ENCODE measurements at places on chromosomes 11 and 22.

DNA sequence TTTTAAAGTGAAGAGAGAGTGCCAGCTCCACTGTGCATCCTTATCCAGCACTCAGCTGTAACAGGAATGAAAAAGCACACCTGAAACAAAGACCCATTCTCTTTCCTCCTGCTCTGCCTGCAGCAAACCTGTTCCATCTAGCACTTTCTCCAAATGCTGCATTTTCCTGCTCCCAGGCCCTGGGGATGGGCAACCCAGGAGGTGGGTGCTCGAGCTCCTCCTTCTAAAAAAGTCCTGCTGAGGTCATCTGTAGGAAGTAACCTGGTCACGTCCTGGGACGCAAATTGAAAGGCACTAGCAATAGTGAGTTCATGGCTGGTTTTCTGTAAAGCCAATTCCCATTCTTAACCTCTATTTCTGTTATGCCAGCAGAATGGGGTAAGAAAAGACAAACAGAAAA lies 173.7 kb downstream of the MAML2 start:
- DNase-seq = no peak

DNA sequence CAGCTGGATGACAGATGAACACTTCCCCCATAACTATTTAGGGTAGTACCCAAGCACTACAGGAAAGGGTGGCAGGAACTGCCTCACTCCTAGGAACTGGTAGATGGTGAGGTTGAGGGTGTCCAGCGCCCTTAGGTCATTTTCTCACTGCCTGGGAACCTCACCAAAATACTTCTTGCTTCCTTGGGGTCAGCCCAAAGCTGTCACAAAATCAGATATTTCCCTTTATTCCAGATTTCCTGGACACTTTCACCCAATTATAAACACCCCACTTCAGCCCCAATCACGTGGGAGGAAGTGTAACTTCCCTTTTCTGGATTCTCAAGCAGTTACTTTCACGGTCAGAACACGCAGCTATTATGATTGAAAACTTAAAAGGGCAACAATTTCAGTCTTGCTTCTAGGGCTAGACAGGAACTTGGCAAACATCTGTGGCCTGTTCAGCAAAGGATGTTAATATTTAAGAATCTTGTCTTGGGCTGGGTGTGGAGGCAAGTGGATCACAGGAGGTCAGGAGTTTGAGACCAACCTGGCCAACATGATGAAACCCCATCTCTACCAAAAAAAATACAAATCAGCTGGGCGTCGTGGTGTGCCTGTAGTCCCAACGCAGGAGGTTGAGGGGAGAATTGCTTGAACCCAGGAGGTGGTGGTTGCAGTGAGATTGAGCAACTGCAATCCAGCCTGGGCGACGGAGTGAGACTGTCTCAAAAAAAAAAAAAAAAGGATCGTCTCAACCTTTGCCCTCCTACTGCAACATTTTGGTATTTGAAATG lies 4.0 kb downstream of the FTH1 start:
- DNase-seq = peak; percentile 60

GRCh38 chr11:8080674-8081590 lies at the start of gene TUB:
TSS of gene TUB (plus strand) at chr11:8081211. CDS start at chr11:8081511, 300 bp downstream.
- DNase-seq = no peak

DNA sequence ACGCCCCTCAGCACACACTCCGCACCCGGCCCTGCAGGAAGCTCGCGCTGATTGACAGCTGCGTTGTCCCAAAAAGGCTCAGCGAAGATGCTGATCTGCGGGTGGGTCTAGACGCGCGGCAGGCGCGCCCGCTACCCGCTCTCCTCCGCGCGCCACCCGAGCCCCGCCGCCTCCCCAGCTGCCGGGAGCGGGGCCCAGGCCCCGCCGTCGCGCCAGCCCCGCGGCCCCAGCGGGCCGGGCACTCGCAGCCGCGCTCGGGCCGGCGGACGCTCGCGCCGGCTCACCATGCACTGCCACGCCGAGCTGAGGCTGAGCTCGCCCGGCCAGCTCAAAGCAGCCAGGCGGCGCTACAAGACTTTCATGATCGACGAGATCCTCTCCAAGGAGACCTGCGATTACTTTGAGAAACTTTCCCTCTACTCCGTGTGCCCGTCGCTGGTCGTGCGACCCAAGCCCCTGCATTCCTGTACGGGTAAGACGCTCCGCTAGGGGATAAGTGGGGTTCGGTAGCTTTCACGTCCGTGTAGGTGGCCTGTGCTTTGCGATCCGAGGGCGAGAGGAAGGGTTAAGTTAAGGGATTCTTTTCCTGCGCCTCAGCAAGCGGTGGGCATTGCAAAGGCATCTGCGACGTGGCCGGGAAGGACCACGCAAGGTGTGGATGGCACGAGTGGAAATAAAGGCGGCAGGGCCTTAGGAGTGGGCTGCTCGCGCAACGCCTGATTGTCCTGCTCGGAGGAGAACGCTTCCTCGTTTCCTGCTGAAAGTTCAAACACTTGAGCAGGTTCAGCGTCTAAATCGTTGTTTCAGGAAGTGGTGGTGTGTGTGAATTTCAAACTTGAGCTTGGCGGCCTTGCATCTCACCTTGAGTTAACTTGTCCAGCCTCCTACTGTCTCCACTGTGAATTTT lies at the start of gene BARX2:
Gene BARX2 (plus strand): TSS at position 98 of the 907 bp plus-strand sequence. CDS start 188 bp downstream, at position 286.
- DNase-seq = peak; percentile 35

DNA sequence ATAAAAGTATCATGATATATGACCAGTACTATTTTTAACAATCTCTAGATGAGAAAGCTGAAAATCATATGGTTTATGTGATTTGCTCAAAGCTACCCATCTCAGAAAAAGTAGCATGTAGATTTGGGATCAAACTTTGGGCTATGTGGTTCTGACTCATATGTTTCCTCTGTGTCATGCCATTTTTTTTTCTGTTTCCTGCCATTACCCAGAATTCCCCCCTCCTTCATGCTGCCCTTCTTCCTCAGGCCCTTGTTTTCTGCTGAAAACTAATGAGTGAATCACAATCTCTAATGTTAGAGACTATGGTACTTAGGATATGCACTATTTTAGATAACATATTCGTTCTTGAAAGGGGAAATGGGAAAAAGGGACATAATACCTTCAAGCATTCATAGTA lies 80.7 kb downstream of the JRKL start:
- DNase-seq = no peak

GRCh38 chr11:121590772-121591404 lies 138.1 kb upstream of the SORL1-AS1 start:
- no peak for DNase-seq

DNA sequence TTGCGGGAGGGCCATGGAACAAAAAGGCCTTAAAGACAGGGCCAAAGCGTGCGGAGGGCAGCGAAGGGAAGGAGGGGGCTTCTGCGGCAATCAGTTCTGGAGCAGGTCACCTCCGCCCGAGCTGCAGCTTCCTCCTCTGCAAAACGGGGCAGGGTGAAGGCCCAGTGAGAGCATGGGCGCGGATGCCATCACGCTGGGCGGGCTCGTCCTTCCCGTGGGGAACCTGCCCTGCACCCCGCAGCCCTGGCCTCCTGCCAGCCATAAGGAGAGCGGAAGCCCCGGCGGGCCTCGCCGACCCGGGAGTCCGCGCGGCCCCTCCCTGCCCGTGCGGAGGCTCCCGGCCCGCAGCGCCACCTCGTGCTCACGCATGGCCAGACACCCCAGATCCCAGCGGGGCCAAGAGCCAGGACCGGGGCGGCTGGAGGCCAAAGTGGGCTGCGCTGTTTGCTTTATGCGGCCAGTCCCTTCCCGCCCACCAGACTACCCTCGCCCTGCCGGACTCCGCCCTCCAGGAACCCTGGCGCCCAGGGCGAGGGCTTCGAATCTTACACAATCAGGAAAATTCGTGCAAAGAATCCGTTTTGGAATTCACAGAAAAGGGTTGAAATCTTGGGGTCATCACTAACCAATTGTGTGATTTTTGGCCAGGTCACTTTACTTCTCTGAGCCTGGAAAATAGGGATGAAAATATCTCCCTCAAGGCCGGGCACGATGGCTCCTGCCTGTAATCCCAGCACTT lies 16.1 kb downstream of the TSKU start:
- DNase-seq = peak; percentile 53

DNA sequence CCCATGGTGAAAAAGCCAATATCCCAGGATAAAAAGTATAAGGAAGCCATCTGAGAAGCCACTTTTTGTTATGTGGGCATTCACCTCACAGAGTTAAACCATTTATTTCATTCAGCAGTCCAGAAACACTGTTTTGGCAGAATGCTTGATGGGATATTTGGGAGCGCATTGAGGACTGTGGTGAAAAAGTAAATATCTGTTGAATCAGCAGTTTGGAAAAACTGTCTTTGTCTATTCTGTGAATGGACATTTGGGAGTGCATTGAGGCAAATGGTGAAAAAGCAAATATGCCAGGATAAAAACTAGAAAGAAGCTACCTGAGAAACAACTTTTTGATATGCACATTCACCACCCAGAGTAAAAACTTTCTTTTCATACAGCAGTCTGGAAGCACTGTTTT lies 276.2 kb upstream of the TRIM48 start:
- DNase-seq = no peak

DNA sequence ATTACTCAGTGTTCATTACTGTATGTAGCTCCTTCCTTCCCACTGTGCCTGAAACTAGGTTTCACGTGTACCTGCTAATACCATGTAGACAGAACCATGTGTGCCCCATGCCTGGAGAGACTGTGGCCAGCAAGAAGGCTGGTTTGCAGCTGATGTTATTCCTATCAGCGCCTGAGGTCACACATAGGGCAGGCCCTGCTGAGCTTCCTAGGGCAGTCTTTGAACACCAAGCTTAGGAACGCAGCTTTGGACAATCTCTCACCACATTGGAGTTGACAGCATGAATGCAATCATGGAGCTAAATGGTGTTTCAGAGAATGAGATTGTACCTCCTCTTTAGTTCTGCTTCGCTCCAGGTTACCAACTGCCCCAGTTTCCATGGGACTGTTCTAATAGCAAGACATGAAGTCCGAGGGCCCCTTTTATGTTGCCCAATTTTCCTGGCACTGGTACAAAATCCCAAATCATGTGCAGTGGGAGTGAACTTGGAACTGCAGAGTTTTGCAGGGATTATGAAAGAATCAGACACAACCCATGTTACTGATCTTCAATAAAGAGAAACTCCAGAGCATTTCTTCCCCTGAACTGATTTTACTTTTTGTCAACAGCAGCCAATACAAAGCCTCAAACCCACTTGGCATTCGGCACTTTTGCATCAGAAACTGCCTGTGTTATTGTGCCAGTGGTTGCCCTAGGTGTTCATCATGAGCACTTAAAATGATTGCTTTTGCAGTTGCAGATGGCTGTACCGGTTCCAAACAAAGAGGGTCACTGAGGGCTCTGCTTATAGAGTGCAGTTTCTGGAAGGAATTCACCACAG lies 154.2 kb upstream of the TTC12 start:
- no peak for DNase-seq

DNA sequence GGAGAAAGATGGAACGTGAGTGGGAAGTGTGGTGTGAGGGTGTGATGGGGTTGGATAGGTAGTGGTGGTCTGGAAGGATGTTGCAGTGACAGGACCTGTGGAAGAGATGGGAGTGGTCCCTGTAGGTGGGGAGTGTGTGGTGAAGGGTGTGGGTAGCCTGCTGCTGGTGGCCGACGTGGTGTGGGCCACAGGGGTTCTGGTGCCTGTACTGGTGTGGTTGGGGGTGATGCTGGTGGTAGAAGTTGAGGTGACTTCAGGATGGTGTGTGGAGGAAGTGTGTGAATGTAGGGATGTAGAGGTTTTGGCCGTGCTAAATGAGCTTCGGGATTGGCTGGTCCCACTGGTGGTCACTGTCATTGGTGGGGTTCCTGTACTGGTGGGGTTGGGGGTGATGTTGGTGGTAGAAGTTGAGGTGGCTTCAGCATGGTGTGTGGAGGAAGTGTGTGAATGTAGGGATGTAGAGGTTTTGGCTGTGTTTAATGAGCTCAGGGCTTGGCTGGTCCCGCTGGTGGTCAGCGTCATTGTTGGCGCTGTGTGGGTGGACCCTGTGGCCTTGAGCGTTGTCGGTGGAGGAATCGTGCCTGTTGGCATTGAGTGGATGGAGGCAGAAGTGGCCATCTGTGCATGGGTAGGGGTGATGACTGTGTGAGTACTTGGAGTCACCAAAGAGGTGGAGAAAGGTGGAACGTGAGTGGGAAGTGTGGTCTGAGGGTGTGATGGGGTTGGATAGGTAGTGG lies 19.1 kb downstream of the MUC6 start:
- peak; percentile 7 for DNase-seq

- DNase-seq = no peak
Observed at GRCh38 chr22:31305194-31305593, 12.9 kb upstream of the PIK3IP1 start.

DNA sequence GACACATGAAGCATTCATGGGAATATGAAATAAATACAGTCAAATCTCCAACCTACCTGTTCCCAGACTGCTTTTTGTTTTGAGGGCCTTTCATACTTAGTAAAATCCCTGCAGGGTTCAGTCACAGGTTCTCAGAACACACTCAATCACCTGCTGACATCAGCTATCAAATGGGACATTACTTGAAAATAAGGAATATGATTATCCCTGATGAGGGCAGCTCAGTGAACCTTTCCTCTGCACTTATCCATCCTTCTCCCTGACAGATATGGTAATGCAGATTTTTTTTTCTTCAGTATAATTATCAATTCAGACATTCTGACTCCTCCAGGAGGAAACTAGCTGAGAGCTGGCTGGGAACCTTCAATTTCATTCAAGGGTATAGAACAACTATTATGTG lies 1127.4 kb upstream of the CCDC90B start:
- DNase-seq = no peak

- no peak for DNase-seq
Observed at GRCh38 chr11:113563766-113564526, 88.7 kb upstream of the DRD2 start.

DNA sequence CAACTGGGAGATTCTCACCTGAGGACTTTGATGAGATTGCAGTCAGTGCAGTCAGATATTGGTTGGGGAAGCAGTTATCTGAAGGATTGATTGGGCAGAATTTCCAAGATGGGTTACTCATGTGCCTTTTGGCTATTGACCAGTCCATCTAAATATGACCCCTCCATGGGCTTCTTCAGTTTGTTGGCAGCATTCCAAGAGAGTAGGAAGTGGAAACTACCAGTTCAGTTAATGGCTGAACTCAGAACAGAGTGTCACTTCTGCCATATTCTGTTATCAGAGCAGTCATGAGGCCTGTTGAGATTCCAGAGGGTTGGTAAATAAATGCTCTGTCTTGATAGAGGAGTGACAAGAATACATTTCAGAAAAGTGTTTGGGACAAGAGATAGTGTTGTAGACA lies 71.0 kb downstream of the CYP2R1 start:
- no peak for DNase-seq

- no peak for DNase-seq
Observed at GRCh38 chr11:132623511-132623910, 908.8 kb downstream of the OPCML start.

DNA sequence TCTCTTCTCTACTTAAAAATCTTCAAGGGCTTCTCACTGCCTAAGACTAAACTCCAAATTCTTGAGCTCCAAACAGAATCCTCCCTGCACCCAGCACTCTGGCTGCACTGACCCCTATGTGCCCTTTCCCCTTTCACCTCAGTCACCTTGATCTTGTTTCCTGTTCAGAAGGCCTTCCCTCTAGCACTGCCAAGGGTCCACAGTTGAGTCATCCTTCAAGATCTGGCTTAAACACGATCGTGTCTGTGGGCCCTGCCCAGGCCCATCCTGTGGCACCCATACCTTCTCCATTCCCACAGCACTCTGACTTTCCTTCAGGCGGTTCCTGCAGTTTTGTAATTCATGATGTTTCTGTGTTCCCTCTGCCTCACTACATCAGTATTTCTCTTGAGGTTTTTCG lies 129.2 kb downstream of the ARL14EP start:
- no peak for DNase-seq

All from globus pallidus (tissue), 1 donor.